Fibroblast of gingiva (primary cell): ENCODE measurements at places on chromosomes 4 and X.

DNA sequence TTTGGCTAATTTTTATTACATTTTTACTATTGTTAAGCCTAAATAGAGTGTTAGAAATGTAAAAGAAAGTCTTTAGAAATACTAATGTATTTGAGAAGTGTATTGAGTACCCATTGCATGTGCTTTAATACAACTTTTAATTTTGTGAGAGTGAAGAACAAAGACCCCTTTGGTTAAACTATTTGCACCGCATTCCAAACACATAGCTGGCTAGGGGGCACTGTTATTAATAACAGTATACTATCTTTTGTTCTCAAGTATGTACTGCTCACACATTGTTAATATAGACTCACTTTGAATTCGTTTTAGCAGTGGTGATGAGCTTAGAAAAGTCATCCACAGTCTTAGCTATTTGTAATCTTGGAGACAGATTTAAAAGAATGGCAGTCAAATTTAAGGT is 106.1 kb downstream of the CLDN22 start:
- no peak for DNase-seq

DNA sequence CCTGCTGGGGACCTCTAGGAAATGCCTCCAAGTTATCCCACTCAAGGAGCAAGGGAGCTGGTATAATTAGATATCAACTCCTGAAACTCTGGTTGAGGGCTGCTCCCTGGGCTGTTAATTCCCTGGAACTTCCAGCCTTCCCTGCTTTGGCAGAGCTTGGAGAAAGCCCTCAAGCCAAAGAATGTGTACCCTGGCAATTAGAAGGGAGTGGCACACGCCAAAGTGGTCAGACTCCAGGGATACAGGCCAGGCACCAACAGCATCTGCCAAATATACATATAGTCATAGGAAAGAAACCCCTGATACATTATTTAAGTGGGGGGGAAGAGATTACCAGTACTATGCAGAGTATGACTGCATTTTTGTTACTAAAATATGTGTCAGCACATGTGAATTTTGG is 616.8 kb downstream of the BCOR start:
- DNase-seq: no peak

DNA sequence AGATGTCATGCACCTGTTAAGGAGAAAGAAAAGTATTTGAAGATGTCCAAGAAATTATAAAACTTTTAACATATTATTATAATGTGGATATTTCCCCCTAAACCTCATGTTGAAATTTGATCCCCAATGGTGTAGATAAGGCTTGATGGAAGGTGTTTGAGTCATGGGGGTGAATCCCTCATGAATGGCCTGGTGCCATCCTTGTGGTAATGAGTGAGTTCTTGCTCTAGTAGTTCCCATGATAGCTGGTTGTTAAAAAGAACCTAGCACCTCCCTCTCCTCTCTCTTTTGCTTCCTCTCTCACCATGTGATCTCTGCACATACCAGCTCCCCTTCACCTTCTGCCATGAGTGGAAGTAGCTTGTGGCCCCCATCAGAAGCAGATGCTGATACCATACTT is 176.6 kb upstream of the NR3C2 start:
- DNase-seq: no peak

DNA sequence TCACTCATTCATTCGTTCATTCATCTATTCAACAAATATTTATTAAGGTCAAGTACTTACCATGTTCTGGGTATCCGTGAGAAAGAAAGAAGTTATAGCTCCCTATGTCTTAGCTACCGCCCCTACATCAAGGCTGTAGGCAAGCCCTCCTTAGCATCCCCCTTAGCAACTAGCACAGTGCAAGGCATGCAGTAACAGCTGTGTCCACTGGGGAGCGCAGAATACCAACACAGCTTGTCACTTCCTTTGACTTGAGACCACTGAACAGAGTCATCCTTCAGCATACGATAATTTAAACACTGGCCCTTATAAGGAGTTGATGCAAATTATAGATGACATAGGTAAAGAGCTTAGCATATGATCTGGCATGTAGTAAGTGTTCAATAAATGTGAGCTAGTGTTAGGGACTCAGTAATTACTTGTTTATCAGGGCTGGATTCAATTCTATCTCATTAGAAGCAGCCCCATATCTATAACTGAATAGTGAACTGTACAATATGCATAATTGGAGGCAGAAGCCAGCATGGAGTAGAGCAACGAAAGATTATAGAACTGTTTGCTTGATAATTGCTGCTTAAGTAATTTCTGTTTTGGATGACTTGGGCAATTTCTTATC is 8.7 kb downstream of the KIAA1210 start:
- peak; percentile 17 for DNase-seq

GRCh38 chr4:26909369-26909768 is 48.7 kb downstream of the STIM2 start:
- DNase-seq: no peak

DNA sequence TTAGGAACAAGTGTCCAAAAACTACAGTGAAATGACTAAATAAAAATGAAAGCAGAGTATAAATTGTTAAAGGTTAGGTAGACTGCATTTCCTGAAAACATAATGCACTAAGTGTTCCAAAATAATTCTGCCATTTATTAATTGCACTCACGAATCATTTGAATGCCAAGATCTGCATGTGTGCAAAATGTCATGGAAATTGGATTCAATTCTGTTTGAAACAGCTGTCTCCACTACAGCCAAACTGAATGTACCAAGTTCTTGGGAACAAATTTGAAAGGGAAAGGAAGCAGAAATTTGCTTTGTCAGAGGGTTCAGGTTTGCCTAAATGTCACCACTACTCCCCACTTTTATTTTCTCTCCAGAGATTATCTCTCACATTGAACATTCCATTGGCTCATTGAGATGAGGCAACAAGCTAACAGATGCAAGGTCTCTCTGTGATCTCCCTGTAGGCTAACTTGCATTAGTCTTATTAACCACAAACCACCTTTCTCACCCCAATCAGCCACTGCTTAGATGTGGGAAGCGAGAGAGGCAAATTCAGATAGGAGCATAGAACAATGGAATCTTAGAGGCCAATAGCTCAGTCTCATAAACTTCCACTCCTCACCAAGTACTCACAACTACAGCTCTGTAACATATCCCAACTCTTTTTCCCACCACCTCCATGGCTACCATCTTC is 226.6 kb downstream of the KDR start:
- DNase-seq: no peak

GRCh38 chr4:66556651-66557278 is 886.5 kb upstream of the EPHA5 start:
- DNase-seq: no peak

GRCh38 chr4:3372264-3372932 is 69.4 kb upstream of the HGFAC start:
- no peak for DNase-seq

GRCh38 chr4:948101-948935 is 16.1 kb downstream of the TMEM175 start:
- DNase-seq: no peak

GRCh38 chrX:153791104-153791852 is 2.9 kb downstream of the IDH3G start:
- DNase-seq: no peak

DNA sequence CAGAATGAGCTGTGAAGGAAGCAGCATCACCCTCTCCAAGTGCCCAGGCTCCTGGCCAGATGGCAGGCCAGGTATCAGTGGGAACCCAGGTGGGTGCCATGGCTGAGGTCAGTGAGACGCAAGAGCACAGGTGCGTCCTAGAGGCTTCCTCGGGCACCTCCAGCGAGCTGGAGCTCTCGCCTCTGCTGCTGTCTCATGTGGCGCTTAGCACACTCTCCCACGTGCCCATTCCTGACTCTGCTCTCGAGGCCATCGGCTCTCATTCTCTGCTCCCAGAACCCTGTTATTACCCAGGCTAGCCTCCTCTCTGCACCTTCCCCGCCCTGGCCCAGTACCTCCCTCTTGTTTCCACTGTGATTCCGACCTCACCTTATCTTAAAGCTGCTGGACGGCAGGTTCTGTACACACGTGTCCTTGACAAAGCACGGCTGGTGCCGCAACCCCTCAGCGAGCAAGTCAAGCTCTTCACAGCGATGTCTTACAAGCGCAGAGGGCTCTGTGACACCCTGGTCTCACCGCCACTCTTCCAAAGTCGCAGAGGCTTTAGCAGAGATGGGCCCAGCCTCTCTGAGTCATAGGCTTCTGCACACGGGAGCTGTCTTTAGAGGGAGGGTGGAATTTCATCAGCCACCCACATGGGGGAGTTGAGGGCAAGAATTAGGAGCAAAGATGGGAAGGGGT is 15.4 kb upstream of the MSANTD1 start:
- no peak for DNase-seq

DNA sequence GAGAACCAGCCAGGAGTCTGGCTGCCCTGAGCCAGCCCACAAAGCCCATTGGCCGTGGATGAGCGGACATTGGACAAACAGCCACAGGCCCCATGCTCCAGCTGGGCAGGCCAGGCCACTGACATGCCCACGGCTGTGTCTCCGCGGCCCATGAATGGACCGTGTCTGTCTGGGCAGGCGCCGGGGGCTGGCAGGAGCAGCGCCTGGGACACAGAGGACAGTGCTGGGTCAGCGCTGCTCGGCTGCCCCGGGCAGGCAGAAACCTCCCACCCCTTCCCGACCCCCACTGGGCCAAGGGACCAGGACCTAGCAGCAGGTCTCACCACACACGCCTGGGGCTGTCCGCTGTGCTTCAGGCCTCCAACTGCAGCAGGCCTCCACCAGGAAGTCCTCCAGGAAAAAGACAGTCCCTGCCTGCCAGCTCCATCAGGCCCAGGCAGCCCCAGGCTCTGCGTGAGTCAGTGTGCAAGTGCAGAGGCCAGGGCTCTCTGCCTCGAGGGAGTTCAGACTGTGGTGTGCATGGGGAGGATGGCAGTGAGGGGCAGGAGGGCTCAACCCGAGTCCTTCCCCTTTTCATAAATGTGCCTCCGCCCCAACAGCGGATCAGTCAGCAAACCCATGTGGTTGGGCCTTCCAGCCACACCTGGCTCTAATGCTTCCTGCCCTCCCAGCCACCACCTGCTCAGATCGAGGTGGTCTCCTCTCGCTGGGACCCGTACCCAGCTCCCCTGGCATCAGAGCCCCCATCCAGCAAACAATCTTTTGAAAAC is 17.2 kb upstream of the FGFR3 start:
- DNase-seq: no peak

- no peak for DNase-seq
Measured at GRCh38 chrX:76802708-76803107, 375.2 kb downstream of the MAGEE1 start.

GRCh38 chr4:165378745-165379677 is at the start of gene CPE:
Gene CPE (plus strand): TSS chr4:165379008. CDS start chr4:165379222, 214 bp downstream.
- peak; percentile 64 for DNase-seq
